Bone marrow (tissue), 2 donors: ENCODE measurements at places on chromosomes 6 and 20.

DNA sequence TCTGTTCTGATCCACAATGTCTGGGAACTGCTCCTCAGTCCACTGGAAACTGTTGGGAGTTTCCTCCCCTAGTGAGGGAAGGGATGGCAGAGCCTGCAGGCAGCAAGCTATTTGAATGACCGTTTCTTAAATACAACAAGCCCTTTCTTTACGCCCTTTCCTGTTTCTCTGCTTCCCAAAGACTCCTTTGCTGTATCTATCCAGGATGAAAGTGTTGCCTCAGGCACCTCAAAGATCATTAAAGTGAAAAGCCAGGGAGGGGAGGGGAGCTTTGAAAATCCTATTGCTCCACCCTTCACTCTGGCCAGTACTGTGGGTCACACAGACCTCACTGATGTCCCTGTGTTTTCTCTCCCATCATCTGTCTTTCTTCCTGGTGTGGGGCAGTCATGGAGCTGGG lies 213.1 kb downstream of the RNF144B start:
- DNase-seq = no peak

GRCh38 chr6:147222160-147222838 lies 18.1 kb downstream of the STXBP5 start:
- DNase-seq = peak; percentile 45

DNA sequence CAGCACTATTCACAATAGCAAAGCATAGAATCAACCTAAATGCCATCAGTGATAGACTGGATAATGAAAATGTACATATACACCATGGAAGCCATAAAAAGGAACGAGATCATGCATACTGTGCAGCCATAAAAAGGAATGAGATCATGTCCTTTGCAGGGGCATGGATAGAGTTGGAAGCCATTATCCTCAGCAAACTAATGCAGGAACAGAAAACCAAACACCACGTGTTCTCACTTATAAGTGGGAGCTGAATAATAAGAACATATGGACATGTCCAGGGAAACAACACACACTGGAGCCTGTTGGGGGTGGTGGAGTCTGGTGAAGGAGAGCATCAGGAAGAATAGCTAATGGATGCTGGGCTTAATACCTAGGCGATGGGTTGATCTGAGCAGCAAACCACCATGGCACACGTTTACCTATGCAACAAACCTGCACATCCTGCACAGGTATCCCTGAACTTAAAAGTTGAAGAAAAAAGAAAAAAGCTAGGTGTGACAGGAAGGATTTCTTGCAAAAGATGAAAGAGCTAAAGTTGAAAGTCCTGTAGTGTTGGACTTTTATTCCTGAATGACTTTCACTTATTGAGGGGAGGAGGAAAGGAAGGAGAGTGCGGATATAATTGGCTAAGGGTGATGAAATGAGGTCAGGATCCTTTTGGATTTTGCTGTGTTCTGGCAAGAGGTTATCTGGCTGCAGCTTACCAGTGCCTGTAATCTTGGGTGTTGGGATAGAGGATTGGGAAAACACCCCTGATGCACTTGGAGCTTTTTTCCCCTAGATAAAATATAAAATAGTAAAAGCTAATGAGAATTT lies 8.5 kb downstream of the TRMT11 start:
- DNase-seq = no peak

DNA sequence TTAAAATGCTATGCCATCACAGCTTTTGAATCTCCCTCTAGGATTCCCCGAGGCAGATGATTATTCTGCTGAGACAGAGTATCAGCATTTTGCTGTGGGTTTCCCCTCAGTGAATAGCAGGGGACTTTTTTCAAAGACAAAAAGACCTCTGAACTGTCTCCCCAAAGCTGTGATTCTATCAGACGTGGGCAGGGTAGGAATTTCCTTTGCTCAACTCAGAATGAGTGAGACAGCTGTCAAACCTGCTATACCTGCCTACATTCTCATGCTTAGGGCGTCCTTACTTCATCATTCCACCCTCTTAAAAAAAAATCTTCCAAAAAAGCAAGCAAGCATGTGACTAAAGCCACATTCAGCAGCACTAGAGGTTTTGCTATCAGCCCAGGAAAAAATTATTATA lies 147.6 kb upstream of the FAM83B start:
- DNase-seq = no peak

DNA sequence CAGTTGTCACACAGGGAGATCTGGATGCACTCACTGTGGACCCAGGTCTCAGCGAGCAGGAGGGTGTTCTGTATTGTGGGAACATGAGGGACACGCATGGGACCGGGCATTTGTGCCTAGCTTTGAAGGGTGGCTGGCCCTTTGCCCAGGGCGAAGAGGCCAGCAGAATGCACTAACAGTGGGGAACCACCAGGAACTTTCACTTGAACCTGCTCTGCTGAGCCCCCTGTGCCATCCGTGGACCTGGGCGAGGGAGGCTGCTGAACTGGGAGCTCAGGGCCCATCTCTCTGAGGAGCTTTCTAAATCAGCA lies 1.2 kb upstream of the ULBP2 start:
- no peak for DNase-seq

GRCh38 chr6:45895569-45895968 lies 120.1 kb downstream of the CLIC5 start:
- peak; percentile 1 for DNase-seq

DNA sequence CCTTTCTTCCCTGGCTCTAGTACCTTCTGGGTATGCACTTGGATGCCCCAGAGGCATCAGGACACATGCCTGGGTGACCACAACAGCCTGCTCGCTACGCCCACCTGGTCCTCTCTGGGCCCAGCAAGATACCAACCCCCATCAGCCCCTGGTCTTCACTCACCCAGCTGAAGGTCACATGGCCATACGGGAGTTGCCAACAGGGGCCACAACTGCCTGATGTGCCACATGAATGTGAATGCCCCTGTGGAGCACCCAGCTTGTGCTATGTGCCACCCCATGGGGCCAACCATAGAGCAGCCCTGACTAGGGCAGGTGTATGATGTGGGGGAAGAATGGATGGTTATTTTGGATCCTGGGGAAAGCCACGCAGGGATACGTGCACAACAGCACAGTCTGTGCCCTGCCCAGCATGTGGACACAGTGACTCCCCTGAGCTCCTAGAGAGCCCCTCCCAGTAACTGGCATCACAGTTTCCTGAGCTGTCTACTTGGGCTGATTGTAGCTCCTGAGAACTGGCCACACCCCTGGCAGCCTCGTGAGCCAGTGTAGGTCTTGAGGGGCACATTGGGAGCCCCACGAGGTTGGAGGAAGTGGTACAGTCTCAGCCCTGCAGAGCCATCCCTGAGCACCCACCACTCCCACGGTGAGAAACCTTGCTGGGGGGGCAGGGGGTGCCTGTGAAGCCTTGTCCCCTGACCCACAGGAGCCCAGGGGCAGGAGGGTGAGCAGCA lies 10.5 kb upstream of the PCMTD2 start:
- no peak for DNase-seq

- DNase-seq = no peak
Observed at GRCh38 chr6:38131527-38131965, 312.0 kb downstream of the ZFAND3 start.

GRCh38 chr20:56914532-56914931 lies 285.4 kb downstream of the TFAP2C start:
- no peak for DNase-seq

DNA sequence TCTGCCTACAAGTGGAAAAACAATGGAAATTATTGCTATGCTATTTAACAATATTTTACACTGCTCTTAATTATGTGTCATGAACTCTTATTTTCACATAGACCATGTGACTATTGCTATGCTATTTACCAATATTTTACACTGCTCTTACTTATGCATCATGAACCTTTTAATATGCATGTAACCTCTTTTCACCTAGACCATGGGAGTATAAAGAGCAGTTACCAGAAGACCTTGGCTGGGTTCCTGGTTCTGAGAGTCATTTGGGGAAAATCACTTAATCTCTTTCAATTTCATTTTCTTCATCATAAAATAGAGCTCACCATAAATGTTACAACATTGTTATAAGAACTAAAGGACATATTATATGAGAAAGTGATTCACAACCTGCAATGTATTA lies 223.8 kb upstream of the RNF217 start:
- DNase-seq = no peak

DNA sequence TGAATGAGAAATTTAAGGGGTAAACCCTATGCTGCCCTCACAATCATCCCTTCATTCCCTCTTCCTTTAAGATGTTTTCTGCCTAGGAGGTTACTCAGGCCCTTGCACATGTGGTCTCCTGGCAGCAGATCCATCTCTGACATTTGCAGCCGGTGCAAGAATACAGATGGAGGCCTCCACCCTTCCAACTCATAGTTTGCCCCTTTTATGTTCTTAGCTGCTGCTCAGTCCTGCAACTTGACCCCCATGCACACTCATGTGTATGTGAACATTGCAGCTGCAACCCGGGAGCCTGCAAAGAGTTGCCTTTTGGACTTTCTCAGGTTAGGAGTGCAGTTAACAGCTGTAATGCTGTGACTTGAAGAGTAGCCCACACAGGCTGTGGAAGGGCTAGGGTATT lies 131.9 kb upstream of the SGK1 start:
- no peak for DNase-seq

DNA sequence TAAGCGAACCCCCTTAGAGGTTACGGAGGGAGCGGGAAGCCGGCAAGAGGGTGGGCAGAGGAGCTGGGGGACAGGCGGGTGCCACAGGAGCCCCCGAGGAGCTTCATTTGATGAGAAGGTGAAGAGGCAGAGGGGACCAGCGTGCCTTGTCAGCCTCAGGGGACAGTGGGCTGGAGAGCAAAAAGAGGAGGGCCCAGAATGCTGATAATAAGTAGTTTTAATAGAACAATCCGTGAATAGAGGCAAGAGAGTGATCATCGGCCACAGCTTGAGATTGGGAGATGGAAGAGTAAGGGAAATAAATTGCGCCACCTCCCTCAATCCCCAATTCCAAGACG lies 1.3 kb downstream of the COL19A1 start:
- no peak for DNase-seq

DNA sequence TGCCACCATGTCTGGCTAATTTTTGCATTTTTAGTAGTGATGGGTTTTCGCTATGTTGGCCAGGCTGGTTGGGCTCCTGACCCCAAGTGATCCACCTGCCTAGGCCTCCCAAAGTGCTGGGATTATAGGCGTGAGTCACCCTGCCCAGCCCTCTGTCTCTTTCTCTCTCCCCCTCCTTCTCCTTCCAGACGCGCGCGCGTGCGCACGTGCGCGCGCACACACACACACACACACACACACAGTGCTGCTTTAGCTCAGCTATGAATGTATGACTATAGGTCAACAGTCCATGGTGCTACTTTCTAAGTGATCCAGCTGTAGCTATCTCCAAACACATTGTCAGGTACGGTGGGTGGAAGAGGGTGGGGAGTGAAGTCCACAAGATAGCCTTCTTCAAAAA lies 449.5 kb downstream of the PHF3 start:
- DNase-seq = no peak

GRCh38 chr20:57650266-57650665 lies 30.0 kb upstream of the ZBP1 start:
- no peak for DNase-seq

- no peak for DNase-seq
Observed at GRCh38 chr6:75368151-75368779, 83.7 kb upstream of the TMEM30A start.

DNA sequence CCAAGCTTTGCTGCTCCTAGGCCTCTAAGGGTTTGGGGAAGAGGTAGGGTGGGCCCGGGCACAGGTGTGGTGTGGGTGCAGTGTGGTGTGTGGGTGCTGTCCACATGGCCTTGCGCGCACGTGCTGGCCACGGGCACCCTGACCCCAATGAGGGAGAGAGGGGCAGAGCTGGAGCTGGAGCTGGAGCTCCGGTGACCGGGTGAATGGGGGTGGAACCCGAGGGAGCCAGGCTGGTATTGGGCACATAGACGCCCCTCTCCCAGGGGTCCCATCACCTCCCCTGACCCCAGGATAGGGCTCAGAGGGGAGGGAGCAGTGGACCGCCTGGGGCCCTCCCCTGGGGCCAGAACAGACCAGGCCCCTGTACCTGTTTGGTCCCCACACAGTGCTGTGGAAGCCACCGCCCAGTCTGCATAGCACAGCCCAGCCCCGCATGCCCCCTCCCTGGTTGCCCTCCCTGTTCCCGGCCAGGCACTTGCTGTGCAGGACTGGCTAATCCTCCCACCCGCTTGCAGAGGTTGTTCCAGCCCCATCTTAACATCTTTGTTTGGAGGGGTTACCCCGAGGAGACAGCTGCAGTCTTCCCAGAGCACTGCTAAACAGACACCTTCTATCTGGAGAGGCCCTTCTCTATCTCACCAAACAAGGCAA lies 984 bp downstream of the ADAM33 start:
- no peak for DNase-seq

DNA sequence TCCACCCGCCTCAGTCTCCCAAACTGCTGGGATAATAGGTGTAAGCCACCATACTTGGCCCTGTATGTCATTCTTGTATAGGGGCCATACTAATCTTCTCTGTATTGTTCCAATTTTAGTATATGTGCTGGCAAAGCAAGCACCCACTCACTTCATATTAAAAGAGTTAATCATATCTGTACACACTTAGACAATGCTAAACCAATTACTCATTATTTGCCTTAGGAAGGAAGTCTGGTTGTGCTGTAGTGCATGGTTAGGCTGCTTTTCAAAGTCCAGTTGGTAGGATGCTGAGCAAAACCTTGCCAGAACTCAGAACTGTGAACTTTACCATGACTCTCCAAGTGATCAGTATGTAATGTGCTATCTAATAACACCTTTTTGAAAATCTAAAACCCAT lies 88.6 kb downstream of the LIN28B start:
- no peak for DNase-seq

- no peak for DNase-seq
Observed at GRCh38 chr6:163564534-163564933, 150.0 kb downstream of the QKI start.

DNA sequence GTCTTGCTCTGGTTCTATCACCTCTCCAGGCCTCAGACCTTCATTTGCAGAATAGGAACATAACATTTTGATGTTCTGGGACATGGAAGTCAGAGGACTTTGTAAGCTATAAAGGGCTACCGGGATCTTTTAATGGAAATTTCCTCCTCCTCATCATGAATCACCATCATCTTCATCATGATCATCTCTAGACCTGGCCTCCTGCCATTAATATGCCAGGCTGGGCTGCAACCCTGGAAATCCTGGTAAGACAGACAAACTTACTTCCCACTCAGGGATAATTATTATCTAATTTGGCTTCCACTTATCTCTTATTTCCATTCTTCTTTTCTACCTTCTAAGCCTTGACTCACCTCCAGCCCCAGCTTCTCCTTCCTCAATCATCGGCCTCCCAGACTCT lies 41.0 kb upstream of the MRPS18A start:
- no peak for DNase-seq
